Fibroblast of upper back skin (primary cell): ENCODE measurements at places on chromosomes 16 and 17.

- no peak for DNase-seq
Observed at GRCh38 chr16:3400446-3400778, 392 bp downstream of the ZSCAN32 start.

GRCh38 chr17:57090560-57091185 lies 5.6 kb downstream of the AKAP1 start:
- DNase-seq: no peak

DNA sequence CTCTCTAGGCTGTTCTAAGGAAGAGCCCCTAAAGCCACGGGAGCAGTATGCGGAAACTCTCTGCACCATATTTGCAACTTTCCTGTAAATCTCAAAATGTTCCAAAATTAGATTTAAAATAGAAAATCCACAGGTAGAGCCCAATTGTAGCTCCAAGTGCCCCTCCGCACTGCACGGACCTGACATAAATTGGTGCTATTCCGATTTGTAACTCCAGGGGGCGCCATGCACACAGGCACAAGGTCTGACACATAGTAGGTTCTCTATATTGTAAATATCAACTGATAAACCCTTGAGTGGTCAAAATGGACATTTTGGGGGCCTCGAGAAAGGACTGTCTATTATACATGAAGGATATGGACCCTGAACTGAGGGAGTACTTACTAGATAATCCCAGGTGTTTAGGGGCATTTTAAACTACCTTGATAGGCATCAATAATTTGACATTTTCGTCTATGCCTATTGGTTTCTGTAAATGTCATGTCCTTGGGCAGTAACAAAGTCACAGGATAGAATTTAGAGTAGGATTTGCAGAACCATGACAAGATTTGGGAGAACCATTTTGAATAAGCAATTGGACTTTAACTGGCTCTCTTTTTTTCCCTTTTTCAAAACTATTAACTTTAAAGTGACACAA lies 36.6 kb upstream of the TMEM132E start:
- no peak for DNase-seq

- DNase-seq: no peak
Observed at GRCh38 chr17:50892101-50892776, 26.1 kb upstream of the TOB1 start.

- DNase-seq: no peak
Observed at GRCh38 chr16:76959166-76959565, 231.8 kb upstream of the MON1B start.

DNA sequence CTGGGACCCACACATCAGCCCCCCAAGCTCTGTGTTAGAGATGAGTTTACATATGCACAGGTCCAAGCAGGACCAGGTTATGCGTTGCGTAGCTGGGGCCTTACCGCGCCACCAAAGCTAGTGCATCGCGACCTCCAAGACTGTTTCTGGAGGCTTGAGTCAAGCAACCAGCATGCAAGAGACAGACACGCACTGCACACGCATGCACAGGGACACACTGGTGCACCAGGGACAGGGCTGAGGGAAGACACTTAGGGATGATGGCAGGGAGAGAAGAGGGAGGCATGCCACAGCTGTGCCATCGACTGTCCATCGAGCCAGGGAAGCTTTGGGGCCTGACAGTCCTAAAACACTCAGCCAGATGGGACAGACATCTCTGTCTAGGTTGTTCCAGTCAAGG lies 72.8 kb downstream of the MYH11 start:
- no peak for DNase-seq

DNA sequence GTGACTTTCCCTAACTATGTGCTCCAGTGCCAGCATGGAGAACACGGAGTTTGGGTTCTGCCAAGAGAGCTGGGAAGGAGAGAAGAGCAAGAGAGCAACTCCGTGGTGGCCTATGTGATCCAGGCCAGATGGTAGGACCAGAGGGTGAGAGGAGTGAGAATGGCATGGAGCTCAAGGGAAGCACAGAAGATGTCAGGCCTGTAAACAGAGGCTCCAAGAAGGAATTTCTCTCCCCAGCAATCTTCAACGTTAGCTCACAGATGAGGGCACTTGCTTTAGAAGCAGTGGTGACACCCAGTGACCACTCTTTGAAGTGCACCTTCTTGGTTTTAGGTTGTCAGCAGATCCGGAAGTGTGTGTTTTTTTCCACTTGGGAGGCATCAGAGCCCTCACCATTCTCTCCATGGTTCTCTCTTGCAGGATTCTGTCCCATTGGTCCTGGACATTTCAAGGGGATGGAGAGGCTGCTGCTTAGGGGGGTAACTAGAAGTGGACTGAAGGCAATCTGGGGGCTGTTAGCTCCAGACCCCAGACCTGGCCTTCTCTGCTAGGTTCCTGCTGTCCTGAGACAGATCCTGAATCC lies 18.1 kb upstream of the TMEM98 start:
- DNase-seq: peak; percentile 80

DNA sequence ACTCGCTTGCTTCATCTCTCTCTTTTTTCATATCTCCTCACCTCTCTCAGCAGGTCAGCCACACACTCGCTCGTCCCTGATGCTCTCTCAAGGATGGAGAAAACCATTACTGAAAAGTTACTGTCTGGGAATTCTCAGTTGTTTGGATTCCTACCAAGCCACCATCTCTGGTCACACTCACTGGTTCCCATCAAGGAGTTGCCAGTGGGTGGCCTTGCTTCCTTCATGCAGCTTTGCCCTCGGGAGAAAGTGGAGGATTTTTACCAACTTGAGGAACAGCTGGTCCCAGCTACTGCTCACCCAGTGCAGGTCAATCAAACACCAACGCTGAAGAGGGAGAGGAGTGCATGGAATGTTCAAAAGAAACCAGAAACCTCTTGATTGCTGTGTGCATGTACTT lies 25.3 kb downstream of the MEOX1 start:
- DNase-seq: no peak

GRCh38 chr16:10172848-10173655 lies 9.2 kb downstream of the GRIN2A start:
- DNase-seq: peak; percentile 78

DNA sequence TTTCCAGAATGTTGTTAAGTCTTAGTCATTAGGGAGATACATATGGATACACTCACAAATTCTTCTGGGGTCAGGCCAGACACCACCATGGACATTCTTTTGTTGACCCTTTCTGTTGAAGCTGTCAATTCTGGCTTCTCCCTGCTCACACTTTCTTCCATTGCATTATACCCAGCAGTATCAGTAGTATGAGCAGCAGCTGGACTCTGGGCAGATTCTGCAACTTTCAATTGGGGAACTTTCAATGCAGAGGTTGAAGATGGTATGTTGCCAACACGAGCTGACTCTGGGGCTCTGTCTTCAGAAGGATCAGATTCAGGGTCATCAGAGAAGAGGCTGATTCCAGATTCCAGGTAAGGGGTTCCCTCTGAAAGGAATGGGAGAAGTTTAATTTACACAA lies 45.8 kb downstream of the RND2 start:
- DNase-seq: no peak

DNA sequence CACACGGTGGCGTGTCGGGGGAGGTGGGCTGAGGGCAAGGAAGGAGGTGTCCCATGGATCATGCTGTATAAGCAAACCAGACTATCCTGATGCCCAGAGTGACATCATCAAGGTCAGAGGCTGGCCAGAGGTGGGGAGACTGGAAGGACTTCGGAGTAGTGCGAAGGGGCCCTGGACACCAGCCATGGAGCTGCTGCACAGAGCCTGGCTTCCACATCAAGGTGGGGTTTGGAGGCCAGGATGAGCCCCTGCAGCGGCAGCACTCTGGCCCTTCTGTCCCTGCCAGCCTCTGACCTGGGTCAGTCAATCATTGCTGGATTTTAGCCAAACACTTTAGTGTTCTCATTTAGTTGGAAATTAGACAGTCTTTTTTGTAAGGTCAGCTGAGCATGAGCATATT lies 34.8 kb downstream of the MED13 start:
- DNase-seq: no peak

GRCh38 chr17:17179371-17179827 lies 26.7 kb downstream of the PLD6 start:
- no peak for DNase-seq
